GM23248 (cell line): ENCODE measurements at places on chromosomes 12 and 14. TPM values are rescaled to one million over a fixed set of nuclear protein-coding genes. Genes with fewer than 3 reads are reported as not detected.
A peak's percentile ranks its signal among the peaks of the same experiment; 100 is the strongest.

The TAS2R14 gene
- 3.0 and 3.4 TPM in 2 replicates for polyA plus RNA-seq

- no peak for DNase-seq
Measured at GRCh38 chr12:90207799-90208198, 499.2 kb upstream of the ATP2B1 start.

The CCDC197 gene
- polyA plus RNA-seq: not detected in 2 replicates

DNA sequence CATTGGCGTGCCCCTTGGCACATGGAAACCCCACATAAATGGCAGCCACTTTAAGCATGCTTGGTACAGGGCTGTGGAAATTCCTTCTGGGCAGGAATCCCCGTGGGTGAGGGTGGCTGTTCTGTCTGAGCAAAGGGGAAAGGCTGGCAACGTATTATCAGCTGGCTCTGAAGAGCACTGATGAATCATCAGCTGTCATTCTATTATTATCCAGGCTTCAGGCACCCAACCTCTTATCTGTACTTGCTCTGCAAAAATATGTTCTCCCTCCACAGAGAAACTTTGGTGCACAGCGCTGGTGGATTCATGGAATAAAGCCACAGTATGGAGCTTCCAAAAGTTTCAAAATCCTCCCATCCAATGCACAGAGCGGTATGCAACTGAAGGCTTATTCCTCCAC is 167.1 kb downstream of the TBX5 start:
- DNase-seq: peak; percentile 53

The MIP gene
- not detected in 2 replicates for polyA plus RNA-seq

The PPP1R1A gene
- not detected in 2 replicates for polyA plus RNA-seq

The TAPBPL gene
- 9.2 and 9.4 TPM in 2 replicates for polyA plus RNA-seq

- DNase-seq: peak; percentile 75
Measured at GRCh38 chr12:92928421-92928961, 604 bp downstream of the EEA1 start.

- no peak for DNase-seq
Measured at GRCh38 chr12:70749931-70750330, 112.7 kb upstream of the PTPRB start.

The LYSET gene
- 18.5 and 18.7 TPM in 2 replicates for polyA plus RNA-seq

DNA sequence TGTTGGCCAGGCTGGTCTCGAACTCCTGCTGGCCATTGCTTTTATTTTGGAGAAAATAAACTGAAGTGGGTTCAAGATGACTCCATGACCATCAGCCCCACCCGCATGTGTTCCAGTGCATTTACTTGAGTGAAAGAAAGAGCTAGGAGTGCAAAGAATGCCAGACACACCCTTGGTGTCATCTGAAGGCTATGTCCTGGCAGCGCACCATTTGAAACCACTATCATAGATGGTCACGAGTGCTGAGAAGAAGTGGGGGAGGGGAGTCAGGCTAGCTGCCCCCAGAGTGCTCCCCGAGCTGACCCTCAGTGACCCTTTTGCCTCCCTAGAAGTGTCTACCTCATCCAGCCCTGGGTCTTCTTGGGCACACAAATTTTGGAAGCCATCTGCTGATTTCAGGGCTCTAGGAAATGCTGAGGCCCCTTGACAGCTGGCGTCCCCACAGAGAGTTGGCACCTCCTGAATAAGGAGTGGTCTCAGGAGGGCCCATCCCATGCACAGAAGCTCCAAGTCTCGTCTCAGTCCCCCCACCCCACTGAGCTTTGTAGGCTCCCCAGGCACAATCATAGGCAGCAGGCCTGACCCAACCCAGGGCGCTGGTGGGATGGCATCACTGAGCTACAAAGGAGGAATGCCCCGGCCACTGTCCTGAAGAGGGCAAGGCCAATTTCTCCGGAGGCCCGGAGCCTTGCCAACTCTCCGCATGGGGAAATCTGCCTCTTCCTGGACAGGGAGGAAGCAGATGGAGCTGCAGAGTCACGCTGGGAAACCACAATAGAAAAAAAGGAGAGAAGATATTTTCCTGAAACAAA is 28.0 kb downstream of the PXN start:
- peak; percentile 95 for DNase-seq

DNA sequence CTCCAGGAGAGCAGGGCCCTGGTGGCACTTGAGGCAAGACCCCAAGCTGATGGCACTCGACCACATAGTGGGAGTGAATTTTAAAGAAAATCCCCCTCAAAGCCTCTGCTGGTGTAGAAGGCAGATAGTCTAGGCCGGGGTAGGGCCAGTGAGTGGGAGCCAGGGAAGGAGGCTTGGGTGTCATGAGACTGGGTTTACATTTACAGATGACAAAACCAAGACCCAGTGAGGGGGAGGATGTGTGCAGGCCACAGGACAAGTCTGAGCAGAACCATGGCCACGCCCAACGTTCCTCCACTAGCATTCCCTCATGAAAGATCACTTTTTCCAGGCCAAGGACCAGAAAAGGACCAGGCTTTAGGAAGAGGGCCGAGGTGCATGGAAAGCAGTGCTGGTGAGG is 42.0 kb downstream of the EVL start:
- peak; percentile 14 for DNase-seq

DNA sequence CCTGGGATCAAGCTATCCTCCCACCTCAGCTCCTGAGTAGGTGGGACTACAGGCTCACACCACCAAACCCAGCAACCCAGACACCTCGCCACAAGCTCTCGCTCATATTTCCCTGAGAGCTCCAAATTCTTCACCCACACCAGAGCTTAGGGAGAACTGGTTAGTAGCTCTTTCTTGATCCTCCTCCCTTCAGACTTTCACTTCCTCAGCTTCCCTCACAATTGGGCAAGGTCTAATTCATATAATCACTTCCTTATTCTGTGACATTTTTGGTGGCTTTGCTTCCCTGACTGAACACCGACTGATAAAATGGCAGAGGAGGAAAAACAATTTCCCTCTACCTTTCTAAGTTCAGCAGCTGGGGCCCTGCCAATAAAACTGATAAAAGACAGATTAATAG is 88.5 kb downstream of the GXYLT1 start:
- DNase-seq: no peak

DNA sequence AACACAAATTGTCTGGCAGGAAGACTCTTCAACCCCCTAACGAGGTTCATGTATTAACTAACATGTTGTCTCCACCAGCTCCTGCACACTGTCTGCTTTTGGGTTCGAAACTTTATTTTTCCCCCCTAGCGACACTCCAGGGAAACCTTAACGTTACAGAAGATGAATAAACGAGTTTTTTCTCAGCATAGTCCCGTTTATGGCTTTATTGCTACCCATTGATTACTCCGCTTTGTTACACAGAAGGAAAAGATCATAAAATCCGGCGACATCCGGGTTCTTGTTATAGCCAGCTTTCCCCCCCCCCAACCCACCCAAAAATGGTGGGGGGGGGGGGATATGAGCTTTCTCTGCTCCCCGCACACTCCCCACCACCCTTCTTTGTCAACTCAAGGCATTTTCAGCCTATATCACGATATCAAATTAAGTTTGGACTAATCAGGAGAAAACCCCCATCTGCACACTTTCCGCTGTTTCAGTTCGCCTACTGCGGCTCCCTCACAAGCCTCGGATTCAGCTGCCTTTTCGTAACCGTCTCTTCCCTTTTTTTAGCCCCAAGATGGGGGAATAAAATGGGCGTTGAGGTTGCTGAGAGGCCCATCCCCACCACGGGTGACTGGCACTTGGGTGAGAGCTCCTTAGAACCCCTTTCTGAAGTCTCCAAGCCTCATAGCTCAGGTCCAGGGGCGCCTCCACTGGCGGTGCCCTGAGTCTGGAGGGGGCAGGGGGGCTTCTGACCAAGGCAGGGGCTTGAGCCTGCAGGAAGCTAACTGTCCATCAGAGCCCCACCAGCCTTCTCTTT is 1.4 kb upstream of the HOXC6 start:
- peak; percentile 47 for DNase-seq

The PCNX1 gene
- 4.8 and 6.9 TPM in 2 replicates for polyA plus RNA-seq

DNA sequence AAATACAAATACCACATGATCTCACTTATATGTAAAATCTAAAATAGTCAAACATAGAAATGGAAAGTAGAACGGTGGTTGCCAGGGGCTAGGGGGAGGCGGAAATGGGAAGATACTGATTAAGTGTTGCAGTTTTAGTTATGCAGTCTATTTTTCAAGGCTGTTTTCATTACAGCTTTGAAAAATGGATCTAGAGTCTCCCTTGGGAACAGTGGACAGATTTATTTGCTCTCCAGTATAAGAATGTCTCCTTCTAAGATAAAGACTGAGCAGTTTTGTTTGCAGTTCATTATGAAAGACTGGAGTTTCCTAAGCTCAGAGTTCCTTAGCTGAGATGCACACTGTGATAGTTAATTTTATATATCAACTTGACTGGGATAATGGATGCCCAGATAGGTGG is 202.5 kb downstream of the KLHL28 start:
- no peak for DNase-seq

DNA sequence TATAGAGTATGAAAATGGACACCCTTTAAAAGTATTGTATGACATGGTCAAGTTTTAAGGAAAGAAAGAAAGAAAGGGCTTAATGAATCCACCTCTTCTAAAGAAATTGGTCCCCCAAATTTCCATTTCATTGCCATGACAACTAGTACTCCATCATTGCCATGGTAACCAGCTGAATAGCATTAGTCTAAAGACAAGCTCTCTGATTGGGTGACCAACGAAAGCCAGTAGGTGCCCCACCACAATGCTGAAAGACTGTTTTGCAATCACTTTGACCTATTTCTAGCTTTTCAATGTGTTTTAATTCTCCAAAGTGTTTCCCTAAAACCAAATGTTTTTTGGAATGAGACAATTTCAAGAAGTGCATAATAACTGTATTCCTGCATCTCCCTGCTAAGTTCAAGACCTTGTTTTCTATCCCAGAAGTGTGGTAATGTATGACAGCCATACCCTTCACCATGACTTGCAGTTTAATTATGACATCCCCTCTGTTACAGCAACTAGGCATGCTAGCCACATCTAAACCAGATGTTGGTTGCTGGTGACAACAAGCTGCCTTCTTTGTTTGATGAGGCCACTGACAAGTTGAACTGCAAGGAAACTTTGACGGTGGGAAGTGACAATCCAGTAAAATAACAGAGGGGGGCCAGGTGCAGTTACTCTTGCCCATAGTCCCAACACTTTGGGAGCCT is 46.7 kb downstream of the KICS2 start:
- DNase-seq: peak; percentile 77

The BCL11B gene
- not detected in 2 replicates for polyA plus RNA-seq

DNA sequence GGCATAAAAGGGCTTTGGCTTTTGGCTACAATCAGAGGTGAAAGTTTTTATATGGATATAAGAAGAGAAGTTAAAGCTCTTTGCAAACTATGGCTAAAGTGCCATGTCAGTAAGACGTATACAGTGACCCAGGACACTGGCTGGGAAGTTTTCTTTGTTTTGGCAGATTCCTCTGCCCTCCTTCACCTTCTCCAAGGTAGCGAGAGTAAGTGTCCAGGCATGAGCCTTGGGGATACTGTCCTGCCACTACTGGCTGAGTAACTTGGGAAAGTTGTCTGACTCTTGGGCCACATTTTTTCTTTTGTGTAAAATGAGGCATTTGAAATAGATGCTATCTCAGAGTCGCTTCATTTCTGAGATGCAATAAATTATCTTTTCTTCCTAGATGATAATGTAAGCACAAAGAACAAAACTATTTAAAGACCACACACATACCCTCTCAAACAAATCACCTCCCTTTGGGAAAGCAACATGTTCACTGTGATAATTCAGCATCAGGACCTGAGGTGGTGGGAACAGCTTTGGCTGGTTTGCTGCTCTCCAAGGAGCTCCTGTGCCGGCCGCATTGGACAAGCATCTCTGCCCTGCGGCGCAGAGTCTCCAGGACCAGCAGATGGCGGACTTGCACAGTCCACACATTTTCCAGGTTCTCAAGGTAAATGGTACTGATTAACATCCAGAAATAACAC is 106.3 kb downstream of the PTCSC3 start:
- DNase-seq: peak; percentile 85

DNA sequence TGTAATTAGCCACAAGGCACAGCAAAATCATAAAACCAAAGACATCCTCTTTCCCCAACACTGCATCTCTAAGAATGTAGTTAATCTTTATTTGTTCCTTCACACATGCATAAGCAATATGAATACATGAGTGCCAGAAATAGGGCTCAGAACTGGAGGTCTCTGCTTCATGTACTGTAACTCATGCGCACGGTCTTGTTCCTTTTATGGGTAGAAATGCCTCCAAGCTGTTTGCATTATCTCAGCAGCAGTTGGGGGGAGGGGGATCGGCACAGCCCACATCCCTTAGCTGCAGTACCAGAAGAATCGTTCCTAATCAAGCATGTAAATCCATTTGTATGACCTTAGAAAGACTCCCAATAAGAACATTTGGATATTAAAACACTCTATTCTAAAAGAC is 20.0 kb downstream of the RHOJ start:
- no peak for DNase-seq

The KRT82 gene
- polyA plus RNA-seq: not detected in 2 replicates

The BCL2L2 gene
- 6.4 and 8.1 TPM in 2 replicates for polyA plus RNA-seq

- DNase-seq: no peak
Measured at GRCh38 chr12:132508491-132508740, 18.5 kb downstream of the FBRSL1 start.

GRCh38 chr14:31927348-31927832 is 149.7 kb upstream of the ARHGAP5 start:
- peak; percentile 93 for DNase-seq

GRCh38 chr14:52355016-52355431 is 40.9 kb downstream of the PTGER2 start:
- peak; percentile 94 for DNase-seq

DNA sequence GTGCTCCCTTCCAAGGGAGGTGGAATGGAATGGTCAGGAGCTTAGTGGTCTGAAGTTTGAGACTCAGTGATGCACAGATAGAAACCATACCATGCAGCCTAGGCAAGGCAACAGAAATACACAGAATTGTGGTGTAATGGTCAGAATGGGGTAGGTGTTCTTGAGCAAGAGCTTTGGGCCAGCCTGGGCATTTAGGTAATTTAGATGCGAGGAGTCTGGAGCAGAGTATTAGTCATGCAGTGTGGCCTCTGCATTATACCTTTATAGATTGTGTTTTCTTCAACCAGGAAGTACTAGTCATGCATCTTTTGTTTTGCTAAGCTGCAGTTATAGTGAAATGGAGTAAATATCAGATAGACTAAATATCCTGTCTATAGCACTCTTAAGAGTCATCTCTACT is 118.3 kb downstream of the DAAM1 start:
- peak; percentile 72 for DNase-seq

- no peak for DNase-seq
Measured at GRCh38 chr14:98187281-98187680, 1084.7 kb downstream of the BCL11B start.

GRCh38 chr12:116818341-116818856 is 62.8 kb downstream of the HRK start:
- DNase-seq: peak; percentile 54
